AG10803 (cell line): ENCODE measurements at places on chromosomes 4 and X.

- DNase-seq: no peak
Measured at GRCh38 chr4:109179061-109179460, 123.4 kb downstream of the COL25A1 start.

DNA sequence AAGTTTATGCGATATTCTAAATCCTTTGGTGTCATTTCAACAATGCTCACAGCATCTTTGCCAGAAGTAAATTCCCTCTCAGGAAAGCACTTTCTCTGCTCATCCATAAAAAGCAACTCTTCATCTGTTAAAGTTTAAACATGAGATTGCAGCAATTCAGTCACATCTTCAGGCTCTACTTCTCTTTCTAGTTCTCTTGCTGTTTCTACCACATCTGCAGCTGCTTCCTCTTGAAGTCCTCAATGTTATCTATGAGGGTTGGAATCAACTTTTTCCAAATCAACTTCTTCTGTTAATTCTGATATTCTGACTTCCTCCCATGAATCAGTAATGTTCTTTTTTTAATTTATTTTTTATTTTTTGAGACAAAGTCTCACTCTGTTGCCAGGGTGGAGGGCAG, 100.9 kb downstream of the LCORL start:
- DNase-seq: no peak

GRCh38 chr4:180809439-180809838, 1433.8 kb upstream of the TENM3 start:
- DNase-seq: no peak

GRCh38 chr4:6189511-6189910, 10.8 kb downstream of the JAKMIP1 start:
- no peak for DNase-seq

- DNase-seq: no peak
Measured at GRCh38 chr4:73762409-73762808, 22.0 kb downstream of the CXCL8 start.

DNA sequence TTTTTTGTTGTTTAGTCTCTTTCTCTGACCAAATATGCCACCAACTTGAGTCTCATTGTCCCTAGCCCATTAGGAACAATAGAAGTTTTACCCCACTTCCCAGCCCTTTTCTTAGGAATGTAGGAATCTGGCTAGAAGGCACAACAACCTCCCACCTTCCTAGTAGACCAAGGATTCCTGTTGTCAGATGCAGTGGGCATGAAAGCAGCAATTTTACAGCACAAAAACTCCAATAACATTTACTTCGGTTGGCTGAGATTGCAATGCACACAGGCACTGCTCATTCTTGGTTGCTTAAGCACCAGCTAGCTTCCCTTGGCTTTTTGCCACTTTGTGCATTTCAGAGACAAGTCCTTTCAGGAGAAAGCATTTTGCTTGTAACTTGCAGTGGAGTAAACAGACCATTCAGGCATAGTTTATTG, 312.8 kb downstream of the TENM3 start:
- peak; percentile 92 for DNase-seq

GRCh38 chrX:35858906-35859305, 60.6 kb upstream of the CFAP47 start:
- DNase-seq: no peak

GRCh38 chr4:64882311-64883086, 473.2 kb upstream of the TECRL start:
- DNase-seq: no peak

- DNase-seq: no peak
Measured at GRCh38 chrX:152960115-152960514, 33.8 kb downstream of the PNMA5 start.

DNA sequence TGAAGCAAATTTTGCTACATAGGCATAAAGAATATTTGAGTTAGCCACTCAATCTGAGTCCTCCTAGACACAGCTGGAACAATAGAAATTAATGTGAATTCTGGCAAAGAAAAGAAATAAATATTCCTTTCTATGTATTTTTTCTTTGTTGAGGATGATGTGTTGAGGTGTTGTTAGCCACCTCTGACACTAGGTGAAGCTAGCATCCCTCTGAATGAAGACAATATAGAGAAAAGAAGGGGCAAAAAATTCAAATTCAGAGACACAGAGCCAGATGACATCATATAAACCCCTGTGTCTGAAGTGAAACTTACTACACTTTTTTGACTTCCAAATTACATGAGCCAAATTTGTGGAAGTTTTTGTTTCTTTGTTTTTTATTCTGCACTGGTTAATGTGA, 34.6 kb upstream of the TMPRSS11D start:
- DNase-seq: no peak

DNA sequence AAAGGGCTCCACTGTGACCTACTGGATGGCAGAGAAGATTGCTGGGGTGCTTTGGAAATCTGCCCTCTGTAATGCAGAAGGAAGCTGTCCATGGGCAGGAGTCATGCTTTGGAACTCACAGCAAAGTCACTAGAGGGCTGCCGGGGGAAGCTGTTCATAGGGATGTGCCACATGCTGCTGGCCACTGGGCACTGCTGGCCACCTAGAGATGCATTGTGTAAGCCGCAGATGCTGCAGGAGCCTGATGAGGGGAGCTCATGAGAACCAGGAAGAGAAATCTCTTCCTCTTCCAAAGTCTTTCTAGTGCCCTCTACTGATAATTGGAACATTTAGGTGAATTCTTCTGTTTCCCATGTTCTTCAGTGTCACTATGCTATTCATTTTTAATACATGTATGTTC, 31.2 kb upstream of the UXT start:
- peak; percentile 26 for DNase-seq

GRCh38 chr4:25635501-25635900, 20.1 kb upstream of the SLC34A2 start:
- no peak for DNase-seq

DNA sequence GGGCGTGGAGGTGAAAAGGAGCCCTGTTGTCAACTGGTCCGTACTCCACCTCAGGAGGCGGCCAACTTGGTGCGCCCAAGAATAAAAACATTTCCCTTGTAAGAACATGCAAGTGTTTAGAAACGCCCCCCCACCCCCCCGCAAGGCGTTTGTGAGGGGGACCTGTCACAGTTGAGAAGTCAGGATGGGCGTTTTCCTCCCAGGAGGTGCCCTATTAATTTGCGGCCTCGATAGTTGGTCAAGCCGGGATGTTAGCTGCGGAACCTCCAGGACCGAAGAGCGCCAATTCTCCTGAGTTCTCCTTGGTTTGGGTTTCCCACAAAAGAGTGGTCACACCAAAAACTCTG, 651 bp upstream of the SAP30 start:
- no peak for DNase-seq

GRCh38 chr4:110005461-110006056, 92.9 kb downstream of the EGF start:
- peak; percentile 74 for DNase-seq

DNA sequence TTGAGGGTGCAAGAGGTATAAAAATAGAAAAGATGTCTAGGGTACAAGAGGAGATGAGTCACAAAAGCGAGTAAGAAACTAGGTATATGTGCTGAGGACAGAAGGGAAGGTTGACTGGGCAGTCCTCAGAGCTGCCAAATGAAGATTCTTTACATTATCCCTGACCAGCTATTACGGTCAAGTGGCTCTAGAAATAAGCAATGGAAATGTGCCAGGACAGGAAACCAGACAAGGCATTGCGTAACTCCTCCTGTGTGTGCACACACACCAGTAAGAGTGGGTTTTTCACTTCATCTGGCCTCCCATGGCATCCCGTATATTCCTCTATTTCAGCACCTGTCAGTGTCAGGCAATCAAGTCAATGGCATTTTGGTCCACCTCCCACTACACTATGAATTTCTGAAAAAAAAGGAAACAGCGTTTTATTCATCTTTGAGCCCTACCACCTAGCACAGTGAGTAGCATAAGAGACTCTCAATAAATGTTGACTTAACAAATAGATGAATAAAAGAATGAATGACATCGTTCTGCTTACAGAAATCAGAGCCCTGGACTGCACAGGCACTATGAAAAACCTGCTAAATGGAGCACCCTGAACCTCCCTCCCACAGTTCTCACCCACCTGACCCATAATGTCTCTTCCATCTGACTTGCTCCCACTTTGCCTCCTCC, 62.6 kb upstream of the KLF3 start:
- DNase-seq: peak; percentile 17

- peak; percentile 51 for DNase-seq
Measured at GRCh38 chrX:101206471-101206870, 13.1 kb upstream of the DRP2 start.

DNA sequence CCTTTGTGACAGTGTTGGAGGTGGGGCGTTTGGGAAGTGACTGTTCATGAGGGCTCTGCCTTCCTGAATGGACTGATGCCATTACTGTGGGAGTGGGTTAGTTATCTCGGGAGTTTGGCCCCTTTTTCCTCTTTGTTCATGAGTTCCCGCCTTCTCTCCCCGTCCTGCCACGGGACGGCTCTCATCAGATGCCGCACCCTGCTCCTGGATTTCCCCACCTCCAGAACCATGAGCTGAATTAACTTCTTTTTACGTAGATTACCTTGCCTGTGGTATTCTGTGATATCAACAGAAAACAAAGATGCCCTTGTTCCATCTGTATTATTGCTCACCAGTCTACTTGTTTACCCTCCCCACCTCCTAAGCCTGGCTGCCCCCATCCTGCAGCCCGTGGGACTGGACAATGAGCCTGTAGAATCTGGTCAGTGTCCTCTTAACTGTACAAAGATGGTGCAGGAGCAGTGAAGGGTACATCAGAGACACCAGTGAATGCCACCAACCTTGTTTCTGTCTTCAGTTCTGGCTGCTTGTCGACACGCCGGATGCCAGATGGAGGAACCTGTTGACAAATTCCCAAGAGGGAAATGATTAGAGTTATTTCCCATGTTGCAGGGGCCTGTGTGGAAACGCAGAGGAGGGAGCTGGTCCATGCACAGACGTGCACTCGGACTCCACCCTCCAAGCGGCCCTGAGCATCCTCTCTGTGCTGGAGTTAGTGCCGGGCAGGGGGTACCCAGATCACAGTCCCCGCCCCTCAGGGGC, 104.7 kb downstream of the ABLIM2 start:
- DNase-seq: no peak

GRCh38 chr4:52045028-52045427, 6.1 kb upstream of the SPATA18 start:
- DNase-seq: no peak

- no peak for DNase-seq
Measured at GRCh38 chrX:46991664-46992063, 79.4 kb downstream of the JADE3 start.

- no peak for DNase-seq
Measured at GRCh38 chrX:114390251-114390796, 193.6 kb upstream of the HTR2C start.

- DNase-seq: peak; percentile 57
Measured at GRCh38 chrX:47030339-47030738, 47.9 kb upstream of the RGN start.

- peak; percentile 78 for DNase-seq
Measured at GRCh38 chr4:19739101-19739651, 512.5 kb upstream of the SLIT2 start.

- peak; percentile 22 for DNase-seq
Measured at GRCh38 chr4:26406346-26406975, 83.8 kb downstream of the CCKAR start.

DNA sequence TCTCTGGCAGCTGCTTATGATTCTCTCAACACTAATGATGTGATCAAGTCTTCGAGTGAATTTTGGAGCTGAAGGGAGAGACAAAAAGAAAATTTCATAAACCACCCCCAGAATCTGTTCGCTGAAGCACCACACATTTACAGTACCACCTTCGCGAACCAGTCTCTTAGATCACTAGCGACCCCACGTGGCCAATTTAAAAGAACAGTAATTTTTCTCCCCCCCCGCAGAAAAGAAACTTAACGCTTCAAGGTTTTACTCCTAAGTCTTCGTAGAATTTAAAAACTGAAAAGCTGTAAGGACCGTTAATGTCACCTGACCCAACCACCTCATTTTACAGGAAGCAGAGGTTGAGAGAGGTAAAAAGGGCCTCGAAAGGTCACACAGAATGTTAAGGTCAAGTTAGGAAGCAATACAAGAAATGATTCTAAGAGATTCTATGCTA, 187.5 kb downstream of the QDPR start:
- peak; percentile 72 for DNase-seq

- peak; percentile 36 for DNase-seq
Measured at GRCh38 chr4:184899261-184900134, 73.7 kb upstream of the ACSL1 start.

- no peak for DNase-seq
Measured at GRCh38 chrX:16528620-16529019, 121.3 kb upstream of the S100G start.

DNA sequence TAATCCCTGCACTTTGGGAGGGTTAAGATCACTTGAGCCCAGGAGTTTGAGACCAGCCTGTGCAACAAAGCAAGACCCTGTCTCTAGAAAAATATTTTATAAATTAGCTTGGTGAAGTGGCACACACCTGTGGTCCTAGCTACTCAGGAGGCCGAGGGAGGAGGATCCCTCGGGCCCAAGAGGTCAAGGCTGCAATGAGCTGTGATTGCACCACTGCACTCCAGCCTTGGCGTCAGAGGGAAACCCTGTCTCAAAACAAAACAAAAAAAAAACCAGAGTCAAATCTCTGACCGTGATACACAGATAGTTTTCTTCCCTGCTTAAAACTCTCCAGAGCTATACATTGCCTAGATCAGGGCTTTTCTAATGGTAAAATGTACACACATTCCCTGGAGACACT, 53.5 kb downstream of the CHST7 start:
- no peak for DNase-seq

DNA sequence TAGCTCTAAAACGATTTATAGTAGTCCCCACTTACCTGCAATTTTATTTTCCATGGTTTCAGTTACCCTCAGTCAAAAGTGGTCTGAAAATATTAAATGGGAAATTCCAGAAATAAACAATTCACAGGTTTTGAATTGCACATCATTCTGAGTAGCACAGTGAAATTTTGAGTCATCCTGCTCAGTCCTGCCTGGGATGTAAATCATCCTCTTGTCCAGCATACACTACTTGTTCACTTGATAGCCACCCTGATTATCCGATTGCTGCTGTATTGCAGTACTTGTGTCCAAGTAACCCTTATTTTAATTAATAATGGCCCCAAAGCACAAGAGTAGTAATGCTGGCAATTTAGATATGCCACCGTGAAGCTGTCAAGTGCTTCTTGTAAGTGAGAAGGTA, 23.5 kb upstream of the BDH2 start:
- DNase-seq: no peak
